ENCODE measurements at places on chromosomes 7 and 10. TPM values are rescaled to one million over a fixed set of nuclear protein-coding genes. Genes with fewer than 3 reads are reported as not detected.

The TMEM140 gene
- 14.6 TPM for total RNA-seq

The TMEM243 gene
- 26.9 TPM for total RNA-seq

The SRRT gene
- 36.5 TPM for total RNA-seq

The ARMC3 gene
- total RNA-seq, result not detected

The LSM5 gene
- 15.3 TPM for total RNA-seq

The ACBD7 gene
- total RNA-seq, result 0.43 TPM

The CCL24 gene
- total RNA-seq, result 0.28 TPM

The COL28A1 gene
- total RNA-seq, result not detected

The LLCFC1 gene
- not detected for total RNA-seq

The GNGT1 gene
- total RNA-seq, result 0.37 TPM

The NAT16 gene
- not detected for total RNA-seq

The ADGRA1 gene
- total RNA-seq, result not detected

The MYL10 gene
- not detected for total RNA-seq

The ZNF503 gene
- 4.7 TPM for total RNA-seq

The CCM2 gene
- 34.7 TPM for total RNA-seq

Measured in smooth muscle cell of bladder (primary cell).